ENCODE measurements at places on chromosomes 3 and 15.

DNA sequence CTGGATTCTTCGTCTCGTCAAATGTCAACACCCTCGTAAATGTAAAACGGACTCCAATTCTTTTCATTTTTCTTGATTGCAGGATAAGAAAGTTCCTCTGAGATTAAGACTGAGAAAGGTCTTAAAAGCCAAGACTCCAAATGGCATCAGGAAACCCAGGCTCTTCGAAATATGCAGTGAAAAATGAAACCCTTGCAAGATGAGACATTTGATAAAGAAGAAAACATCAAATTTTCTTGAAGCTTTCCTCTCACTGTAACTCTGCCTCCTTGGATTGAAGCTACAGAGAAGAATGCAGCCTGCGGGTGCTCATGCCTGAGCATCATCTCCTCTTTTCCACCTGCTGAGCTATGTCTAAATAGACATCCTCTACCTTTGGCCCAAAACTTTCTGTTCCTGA lies 342.4 kb upstream of the THBS1 start:
- no peak for DNase-seq

GRCh38 chr3:47296562-47297302 lies 14.0 kb downstream of the KLHL18 start:
- DNase-seq = no peak

- no peak for DNase-seq
These were observed 289.5 kb downstream of the GABRG3 start for GRCh38 chr15:27260523-27260922.

GRCh38 chr3:147360646-147361453 lies 45.5 kb downstream of the ZIC4 start:
- DNase-seq = no peak

GRCh38 chr15:93070551-93071296 lies 18.3 kb downstream of the RGMA start:
- no peak for DNase-seq

DNA sequence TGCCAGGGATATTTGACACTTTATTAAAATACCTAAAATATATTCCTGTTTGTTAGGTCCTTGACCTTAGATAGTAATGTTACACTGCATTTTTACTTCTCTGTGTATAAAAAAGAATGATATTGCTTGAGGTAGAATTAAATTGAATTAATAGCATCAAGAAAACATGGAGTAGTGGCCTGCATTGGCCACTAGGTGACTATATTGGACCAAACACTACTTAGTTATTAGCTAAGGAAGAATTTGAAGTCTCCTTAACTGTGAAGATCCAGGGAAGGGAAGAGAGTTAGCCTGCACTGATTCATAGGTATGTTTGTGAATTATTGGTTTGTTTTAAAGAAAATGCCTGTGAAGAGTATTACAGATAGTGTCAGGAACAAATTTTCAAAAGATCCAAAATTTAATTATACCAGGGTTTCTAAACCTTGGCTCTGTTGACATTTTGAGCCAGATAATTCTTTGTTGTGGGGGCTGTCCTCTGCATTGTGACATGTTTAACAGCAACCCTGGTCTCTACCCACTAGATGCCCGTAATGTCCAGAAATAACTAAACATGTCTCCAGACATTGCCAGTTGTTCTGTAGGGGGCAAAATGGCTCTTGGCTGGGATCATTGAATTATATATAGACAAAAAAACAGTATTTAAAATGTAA lies 103.6 kb upstream of the THSD4 start:
- DNase-seq = peak; percentile 22

DNA sequence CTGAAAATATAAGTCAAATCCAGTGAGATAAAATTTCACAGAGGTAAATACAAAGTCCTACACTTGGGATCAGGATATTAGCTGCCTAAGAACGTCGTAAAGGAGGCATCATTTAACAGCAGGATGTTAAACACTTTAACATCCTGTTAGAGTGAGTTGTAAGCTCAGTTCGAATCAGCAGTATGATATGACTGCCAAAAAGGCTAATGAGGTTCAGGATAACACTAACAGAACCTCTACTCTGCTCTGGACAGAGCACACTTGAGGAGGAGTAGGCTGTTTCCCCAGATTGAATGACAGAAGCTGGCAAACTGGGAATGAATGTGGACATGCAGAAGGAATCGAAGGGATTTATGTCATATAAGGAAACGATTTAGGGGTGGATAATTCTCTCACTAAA lies 227.1 kb upstream of the CD96 start:
- no peak for DNase-seq

GRCh38 chr3:178456621-178457285 lies 79.5 kb upstream of the KCNMB2 start:
- no peak for DNase-seq

GRCh38 chr3:26498271-26498670 lies 124.3 kb upstream of the LRRC3B start:
- no peak for DNase-seq

- DNase-seq = peak; percentile 98
These were observed 55.9 kb upstream of the PHLDB2 start for GRCh38 chr3:111803123-111803593.
